Stimulated activated CD8-positive, alpha-beta memory T cell treated with anti-CD3 and anti-CD28 coated beads, Interleukin-15, amount 100 ng/mL, for 1 hour (primary cell): ENCODE measurements at places on chromosomes 16 and 17.

GRCh38 chr16:8505327-8505991 is 84.9 kb downstream of the TMEM114 start:
- DNase-seq: no peak

DNA sequence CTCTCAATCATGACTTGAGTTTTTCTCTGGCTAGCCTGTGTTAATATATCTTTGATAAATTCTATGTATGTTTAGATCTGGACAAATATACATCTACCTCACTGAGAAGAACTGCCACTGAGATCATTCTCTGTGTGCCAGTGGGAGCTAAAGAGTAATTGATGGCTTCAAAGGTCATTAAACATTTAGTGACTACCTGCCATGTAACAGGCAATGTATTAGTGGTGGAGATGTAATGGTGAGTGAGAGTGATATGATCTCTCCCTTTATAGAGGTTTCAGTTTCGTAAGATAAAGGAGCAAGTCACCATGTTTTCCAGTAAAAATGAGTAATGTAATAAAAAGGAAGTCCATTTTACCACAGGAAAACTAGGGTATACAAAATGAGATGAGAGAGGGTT is 235.8 kb upstream of the CDH8 start:
- DNase-seq: no peak

DNA sequence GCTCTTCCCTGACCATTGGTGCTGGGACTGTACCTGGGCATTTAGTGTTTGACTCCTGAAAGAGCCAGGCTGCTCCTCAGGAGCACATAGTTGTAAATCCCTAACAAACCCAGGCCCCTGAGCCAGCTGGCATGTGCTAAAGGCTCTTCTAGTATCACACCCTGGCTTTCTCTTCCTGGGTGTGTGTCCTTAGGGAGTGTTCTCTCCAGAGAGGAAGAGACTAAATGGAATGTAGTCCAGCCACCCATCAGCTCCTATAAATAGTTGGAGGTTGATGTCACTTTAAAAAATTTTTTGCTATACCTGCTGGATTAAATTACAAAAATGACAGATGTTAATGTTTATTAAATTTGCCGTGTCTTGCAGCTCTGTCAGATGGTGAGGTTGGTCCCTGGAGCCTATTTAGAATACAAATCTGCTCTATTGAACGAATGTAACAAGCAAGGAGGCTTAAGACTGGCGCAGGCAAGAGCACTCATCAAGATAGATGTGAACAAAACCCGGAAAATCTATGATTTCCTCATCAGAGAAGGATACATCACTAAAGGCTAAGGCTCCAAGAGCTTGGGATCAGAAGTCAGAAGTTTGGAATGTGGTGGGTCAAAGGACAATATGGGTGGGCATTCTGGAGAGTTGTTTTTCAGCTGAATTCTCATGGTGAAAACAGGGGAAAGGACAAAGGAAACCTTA is 13.1 kb upstream of the DUSP14 start:
- no peak for DNase-seq

GRCh38 chr17:43033948-43034881 is 9.2 kb downstream of the RND2 start:
- no peak for DNase-seq

GRCh38 chr17:62690168-62690897 is 62.9 kb downstream of the MRC2 start:
- no peak for DNase-seq

DNA sequence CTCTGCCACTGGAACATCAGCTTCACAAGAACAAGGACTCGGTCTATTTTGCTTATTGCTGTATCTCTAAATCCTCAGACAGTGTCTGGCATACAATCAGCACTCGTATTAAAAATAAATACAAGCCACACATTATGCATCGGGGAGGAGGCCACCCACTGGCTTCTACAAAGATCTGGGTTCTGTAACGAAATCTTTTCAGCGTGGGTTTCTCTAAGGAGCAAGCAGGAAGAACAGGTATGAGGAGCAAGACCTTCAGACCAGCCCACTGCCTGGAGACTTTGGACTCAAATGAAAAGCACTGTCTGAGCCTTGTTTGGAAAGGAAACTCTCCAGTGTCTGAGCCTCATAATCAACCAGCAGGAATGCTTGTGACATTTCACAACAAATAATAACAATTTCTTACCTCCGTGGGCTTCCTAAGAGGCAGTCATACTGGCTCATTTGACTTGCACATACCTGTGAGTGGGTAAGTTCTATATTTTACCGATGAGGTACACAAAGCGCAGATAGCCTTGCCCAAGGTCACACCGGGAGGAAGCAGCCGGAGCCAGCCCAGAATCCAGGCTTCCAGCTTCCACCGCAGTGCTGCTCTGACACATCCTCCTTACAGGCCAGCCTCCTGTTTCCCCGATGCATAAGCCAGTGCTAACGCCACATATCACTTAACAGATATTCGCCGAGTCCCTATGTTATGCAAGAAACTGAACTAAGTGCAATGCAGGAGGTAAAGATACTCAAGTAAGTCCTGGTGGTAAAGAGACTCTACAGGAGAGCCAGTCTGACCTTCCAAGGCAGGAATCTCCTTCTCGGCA is 118.6 kb upstream of the TNRC6C start:
- no peak for DNase-seq

DNA sequence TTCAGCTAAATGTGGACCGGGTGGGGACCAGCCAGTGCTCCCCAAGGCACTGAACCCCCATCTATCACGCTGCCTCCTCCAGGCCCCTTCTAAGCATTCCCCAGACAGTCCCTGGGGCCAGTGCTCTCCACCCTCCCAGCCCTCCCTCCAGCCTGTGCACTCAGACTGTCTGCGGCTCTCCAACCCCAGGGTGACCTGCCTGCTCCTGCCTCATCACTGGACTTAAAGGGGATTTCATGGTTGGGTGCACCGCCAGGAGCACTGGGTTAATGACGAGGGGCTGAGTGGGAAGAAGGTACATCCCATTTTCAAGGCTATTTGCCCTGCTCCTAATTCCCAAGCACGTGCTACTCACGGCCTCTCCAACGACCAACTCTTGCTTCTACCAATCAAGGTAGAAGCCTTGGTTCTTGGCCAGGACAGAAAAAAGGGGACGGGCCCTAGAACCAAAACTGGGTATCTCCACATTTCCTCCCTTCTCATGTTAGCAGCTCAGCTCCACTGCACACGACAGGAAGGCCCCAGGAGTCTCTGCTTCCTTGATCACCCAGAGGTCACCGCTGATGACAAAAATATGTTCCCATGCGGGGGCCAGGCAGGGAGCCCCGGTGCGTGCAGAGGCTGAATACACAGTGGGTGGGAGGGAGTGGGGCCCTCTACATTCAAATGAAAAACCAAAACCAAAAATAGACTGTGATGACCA is 3.5 kb upstream of the ABR start:
- no peak for DNase-seq

DNA sequence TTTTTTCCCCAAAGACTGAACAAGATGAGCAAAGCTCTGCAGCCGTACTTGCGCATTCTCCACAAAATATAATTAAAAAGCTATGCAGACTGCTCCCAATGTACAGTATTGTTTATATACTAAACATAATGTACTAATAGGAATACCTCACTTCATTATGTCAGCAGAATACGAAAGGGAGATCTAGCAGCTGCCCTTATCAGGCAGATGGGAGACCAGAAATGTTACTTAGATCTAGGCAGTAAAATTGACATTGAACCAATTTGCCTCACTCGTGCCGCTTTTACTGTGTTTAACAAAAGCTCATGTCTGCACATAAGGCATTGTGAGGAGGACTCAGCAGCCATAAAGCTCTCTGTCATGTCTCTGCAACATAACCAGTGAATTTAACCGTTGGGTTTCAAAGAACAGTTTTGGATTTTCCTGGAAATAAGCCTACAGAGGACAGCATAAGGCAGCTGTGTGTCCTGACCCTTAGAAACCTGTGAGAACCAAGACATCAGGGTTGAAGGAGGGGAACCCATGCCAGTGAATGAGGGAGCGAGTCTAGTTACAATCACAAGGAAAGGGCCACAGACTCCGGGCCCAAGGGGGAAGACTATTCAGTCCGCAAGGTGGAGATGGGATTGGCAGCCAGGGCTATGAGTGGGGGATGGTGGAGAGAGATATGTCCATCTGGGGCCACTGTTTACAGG is 71.4 kb downstream of the GNAO1 start:
- no peak for DNase-seq

GRCh38 chr16:15803618-15804017 is 53.2 kb downstream of the MYH11 start:
- no peak for DNase-seq

- DNase-seq: no peak
Observed at GRCh38 chr17:20072692-20072992, 63.5 kb downstream of the SPECC1 start.

- no peak for DNase-seq
Observed at GRCh38 chr17:42883802-42884558, 16.6 kb upstream of the G6PC1 start.

- peak; percentile 53 for DNase-seq
Observed at GRCh38 chr17:63478814-63479494, 2.1 kb downstream of the ACE start.

DNA sequence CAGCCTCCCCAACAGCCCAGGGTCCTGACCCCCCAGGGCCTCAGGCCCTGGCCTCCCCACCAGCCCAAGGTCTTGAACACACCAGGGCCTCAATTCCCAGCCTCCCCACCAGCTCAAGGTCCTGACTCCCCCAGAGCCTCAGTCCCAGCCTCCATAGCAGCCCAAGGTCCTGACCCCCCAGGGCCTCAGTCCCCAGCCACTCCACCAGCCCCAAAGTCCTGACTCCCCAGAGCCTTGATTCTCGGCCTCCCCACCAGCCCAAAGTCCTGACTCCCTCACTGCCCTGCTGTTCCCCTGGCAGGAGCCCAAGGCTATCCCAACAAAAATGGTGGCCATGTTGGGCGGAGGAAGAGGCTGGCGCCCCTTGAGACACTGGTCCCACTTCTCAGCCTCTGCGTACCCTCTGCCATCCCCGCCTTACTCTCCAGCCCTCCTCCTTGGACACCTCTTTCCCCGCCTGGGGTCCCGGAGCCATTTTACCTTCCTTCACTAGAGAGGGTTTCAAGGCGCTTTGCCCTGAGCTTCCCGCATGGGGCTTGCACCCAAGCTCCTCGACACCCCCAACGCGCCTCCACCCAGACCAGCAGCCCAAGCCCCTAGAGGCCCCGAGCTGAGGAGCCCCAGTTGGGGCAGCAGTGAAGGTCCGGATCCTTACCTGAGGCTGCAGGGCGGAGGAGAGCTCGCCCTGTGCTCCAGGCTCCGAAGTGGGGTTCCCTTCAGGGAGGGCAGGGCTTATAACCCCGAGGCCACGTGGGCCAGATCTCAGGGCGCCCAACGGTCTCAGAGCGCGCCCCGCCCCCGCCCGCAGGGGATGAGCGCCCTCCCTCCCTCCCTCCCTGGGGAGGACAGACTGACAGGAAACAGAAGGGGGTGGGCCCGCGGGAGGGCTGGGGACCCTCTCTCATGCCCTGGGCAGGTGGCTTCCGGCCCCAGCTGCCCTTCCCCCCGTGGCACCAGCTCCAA is 3.5 kb upstream of the TSPOAP1 start:
- DNase-seq: peak; percentile 81

GRCh38 chr17:81542431-81543338 is 9.5 kb downstream of the FAAP100 start:
- DNase-seq: no peak

DNA sequence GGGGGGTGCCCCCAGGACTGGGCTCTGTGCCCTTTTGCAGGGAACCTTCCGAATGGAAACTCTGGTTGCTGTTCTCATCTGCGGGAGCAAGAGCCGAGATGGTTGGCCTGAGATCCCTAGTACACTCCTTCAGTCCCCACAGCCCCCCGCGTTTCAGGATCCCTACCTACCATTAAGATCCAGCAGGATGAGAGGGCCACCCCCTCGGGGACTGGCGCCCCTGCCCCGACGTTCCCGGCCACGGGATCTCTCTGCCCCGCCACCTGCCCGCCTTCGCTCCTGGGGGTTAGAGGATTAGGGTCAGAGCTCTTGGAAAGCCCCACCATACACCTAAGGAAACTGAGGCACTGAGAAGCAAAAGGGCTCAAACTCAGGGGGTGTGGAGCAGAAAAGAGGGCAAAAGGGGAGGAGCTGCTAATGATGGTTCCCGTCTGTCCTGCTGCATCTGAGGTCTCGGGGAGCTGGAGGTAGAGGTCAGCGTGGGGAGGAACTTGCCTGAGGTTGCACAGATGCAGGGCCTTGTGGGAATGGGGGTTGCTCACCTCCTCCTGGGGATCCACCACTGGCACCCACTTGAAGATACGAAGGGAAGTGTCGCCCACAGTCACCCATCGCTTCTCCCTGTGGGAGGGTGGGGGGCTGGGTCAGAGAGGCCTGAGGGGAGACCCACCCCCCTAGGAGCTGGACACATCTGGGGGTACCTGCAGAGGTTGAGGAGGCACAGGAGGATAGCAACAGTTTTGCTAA is 1.0 kb downstream of the BCL7C start:
- no peak for DNase-seq

- DNase-seq: no peak
Observed at GRCh38 chr16:84766978-84767773, 52.6 kb upstream of the CRISPLD2 start.

DNA sequence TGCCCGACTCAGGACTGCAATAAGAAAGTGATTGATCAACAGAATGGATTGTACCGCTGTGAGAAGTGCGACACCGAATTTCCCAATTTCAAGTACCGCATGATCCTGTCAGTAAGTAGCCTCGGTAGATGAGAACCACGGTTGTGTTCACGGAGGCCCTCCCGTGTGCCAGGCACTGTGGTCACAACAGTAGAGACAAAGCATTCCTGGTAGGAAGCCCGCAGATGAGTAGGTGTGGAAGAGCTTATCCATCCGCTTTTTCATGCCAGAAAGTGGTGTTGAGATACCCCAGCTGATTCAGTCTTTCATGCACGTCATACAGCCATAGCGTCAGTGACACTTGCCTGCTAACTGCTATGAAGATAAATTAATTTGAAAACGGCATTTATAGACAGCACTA is 58.9 kb downstream of the RPA1 start:
- DNase-seq: no peak

DNA sequence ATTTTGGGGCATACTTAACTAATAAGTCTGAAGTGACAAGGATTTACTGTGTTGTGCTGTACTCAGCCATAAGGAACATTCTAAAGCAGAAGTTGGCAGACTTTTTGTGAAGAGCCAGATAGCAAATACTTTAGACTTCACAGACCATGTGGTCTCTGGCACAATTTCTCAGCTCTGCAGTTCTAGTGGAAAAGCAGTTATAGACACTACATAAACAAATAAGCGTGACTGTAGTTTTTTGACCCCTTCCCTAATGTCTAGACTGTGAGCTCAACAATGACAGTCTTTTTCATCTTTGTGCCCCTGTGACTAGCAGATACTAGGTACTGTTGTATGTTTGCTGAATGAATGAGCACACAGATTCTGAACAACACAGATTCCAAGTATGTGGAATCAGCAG is 4.9 kb downstream of the RPAIN start:
- no peak for DNase-seq

- no peak for DNase-seq
Observed at GRCh38 chr17:7024402-7024785, 1.5 kb downstream of the BCL6B start.
